ENCODE measurements at places on chromosomes 13 and 19. TPM values are rescaled to one million over a fixed set of nuclear protein-coding genes. Genes with fewer than 3 reads are reported as not detected.
A peak's percentile ranks its signal among the peaks of the same experiment; 100 is the strongest.

SLC25A41 gene
- not detected for total RNA-seq

C19orf81 gene
- total RNA-seq, result 0.33 TPM

LINGO3 gene
- total RNA-seq, result not detected

DNA sequence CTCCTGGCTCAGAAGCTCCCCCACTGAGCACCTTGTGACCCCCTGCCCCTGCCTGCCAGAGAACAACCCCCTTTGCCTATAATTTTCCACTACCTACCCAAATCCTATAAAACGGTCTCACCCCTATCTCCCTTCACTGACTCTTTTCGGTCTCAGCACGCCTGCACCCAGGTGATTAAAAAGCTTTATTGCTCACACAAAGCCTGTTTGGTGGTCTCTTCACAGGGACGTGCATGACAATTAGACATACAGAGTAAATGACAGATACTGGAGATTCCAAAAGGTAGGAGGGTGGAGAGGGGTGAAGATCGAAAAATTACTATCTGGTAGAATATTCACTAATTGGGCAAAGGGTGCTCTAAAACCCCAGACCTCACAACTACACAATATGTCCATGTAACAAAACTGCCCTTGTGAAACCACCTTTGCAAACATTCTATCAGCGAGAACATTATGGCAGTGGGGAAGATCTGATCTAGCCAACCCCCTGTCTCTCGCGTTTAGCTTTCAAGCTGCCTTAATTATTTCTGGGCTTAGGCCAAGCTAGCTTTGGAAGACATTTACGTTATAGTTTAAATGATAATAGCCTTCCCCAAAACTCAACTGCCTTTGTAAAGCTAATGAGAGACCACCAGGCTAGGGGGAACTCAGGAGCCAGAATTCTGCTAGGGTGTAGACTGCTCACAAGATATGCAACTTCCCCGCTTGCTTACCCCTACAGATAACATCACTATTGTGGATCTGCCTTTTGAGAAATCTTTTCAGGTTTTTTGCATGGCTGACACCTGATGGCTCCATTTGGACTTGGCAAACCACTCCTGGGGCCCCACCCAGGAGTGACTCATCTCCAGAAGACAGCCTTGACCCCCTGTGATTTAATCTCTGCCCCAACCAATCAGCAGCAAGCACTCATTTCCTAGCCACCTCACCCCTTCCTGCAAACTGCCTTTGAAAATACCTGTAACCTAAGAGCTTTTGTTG, 1534.0 kb upstream of the SPRY2 start:
- no peak for DNase-seq

DNA sequence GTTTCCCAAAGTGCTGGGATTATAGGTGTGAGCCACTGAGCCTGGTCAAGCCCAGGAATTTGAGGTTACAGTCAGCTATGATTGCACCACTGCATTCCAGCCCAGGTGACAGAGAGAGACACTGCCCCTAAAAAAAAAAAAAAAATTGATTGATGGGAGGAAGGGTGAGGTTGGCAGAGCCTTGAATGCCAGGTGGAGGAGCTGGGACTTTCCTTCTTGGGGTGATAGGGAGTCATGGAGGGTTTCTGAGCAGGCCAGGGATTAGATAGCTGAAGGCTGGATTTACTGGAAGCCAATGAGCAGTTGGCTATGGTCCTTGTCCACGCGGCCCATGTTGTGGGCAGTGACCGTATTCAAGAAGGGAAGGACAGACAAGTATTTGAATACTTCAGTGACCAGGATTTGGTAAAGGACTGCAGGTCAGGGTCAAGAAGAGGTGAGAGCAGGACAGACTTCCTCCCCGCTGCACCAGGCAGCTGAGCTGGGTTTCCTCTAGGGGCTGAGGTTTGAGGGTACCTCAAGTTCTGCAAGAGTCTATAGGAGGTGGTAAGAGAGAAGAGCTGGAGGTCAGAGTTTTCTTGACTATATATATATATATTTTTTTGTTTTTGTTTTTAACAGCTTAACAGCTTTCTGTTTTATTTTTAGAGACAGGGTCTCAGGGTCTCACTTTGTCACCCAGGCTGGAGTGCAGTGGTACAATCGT, 6.9 kb upstream of the ICAM4 start:
- no peak for DNase-seq

DNA sequence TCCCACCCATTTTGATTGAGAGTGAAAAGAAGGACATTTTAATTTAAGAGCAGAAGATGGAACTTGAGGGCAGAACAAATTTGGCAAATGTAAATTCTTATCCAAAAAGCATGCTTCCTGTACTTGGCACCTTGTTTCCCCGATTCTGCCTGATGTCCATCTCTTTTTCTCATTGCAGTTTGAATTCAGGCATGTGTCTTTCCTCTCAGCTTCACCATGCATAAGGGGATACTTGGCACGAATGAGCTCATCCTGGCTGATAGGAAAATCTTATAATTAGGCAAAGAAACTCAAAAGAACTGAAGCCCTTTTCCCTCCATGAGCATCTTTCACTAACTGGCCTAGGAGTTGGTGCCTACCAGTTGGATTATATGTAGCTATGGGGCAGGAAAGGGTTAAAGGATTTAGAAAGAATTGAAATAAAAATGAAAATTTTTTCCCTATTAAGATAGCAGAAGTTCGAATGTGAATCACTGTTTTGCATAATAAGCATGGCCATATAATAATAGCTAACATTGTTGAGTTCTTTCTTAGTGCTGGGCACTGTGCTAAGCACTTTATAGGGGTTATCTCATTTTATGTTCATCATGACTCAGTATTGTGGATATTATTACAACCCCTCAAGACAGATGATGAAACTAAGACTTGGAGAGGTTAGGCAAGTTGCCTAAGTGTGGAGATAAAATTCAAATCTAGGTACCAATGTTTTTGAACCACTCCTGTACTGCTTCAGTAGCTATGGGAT, 386.6 kb downstream of the KCNRG start:
- DNase-seq, result no peak

DNA sequence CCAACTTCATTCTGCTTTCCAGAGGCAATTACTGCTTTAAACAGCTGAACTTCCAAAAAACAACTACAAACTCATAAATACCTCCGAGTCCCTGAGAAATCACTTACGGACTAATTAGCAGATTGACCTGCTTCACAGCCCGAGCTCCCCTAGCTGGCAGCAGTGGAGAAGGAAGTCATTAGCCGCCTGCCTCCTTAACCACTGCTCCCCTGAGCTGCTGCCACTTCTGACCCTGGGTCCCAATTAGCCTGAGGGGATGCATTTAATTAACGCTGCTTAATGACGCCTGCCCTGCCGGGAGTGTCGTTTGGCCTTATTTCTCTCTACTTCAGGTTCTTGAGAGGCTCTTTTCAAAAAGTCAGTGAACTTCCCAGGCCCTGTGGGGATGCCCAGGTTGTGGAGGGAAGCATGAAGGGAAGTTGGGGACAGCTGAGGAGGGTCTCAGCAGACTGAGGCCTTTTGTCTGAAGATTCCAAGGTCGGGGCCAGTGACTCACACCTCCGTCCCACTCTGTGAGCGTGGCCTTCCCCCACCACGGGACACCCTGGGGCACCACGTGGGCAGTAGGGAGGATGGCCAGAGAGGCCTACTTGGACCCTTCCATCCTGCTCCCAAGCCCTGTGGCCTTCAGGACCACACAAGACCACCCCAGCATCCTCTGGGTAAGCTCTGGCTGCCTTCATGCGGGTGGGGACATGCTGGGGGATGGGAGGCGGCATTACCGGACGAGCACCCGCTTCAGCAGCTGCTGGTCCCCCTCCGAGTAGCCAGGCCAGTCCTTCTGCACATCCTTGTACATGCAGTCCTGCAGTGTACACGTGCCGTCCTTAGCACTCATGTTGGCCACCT, 19.8 kb upstream of the ISYNA1 start:
- no peak for DNase-seq

GRCh38 chr13:51590231-51590970, 6.1 kb downstream of the WDFY2 start:
- DNase-seq, result no peak

- no peak for DNase-seq
Observed at GRCh38 chr13:59261928-59262488, 901.7 kb downstream of the DIAPH3 start.

- no peak for DNase-seq
Observed at GRCh38 chr13:98225036-98225940, 48.2 kb upstream of the RNF113B start.

- DNase-seq, result no peak
Observed at GRCh38 chr19:3855320-3855719, 13.5 kb downstream of the ZFR2 start.

DNA sequence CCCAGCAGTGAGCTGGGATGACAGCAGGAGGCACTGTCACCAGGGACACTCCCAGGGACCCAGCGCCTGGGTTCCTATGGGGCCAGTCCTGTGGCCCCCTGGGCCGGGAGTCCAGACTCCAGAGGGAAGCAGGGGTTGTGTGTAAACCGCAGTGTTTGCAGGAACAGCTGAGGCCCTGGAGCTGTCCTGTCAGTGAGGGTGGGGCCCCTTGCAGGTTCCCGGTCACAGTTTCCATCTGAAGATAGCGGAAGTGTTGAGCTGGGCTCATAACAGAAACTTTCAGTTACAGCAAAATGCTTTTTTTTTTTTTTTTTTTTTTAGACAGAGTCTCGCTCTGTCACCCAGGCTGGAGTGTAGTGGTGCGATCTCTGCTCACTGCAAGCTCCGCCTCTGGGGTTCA, 17.7 kb upstream of the CSNK1G2 start:
- DNase-seq, result no peak

DNA sequence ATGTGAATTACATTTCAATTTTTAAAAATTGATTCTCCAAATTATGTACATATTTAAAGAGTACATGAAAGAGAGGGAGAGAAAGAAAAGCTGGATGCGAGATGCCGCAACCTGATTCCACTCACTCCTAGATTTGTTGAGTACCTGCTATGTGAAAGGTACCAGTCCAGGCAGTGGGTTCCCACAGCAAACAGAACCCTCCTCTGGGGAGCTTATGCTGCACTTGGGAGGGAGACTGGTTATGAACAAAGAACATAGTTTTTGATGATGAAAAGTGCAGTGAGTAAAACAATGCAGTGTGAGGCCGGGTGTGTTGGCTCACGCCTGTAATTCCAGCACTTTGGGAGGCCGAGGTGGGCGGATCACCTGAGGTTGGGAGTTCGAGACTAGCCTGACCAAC, 43.4 kb downstream of the ACTN4 start:
- no peak for DNase-seq

- no peak for DNase-seq
Observed at GRCh38 chr13:50466456-50466855, 377.0 kb downstream of the DLEU7 start.

GRCh38 chr19:718991-719512, 10.3 kb downstream of the PALM start:
- DNase-seq, result no peak

DNA sequence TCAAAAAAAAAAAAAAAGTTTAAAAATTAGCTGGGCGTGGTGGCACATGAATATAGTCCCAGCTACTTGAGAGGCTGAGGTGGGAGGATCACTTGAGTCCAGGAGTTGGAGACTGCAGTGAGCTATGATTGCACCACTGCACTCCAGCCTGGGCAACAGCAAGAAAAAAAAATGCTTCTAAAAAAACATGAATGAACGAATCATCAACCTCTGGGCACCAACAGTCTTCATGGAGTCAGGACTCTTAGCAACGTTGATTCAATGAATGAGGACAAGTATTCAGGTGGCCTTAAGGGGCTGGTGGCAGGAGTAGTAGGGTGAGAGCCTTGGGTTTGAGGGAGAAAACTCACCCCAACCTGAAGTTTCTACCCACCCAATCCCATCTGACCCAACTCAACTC, 20.6 kb upstream of the OLFM2 start:
- no peak for DNase-seq

GRCh38 chr13:35496006-35496405, 19.5 kb upstream of the MAB21L1 start:
- no peak for DNase-seq

- DNase-seq, result peak; percentile 11
Observed at GRCh38 chr13:78659732-78660494, 958 bp upstream of the OBI1 start.

- no peak for DNase-seq
Observed at GRCh38 chr19:30864391-30865215, 484.6 kb downstream of the TSHZ3 start.

GRCh38 chr19:40640744-40641143, 39.6 kb downstream of the LTBP4 start:
- no peak for DNase-seq

DNA sequence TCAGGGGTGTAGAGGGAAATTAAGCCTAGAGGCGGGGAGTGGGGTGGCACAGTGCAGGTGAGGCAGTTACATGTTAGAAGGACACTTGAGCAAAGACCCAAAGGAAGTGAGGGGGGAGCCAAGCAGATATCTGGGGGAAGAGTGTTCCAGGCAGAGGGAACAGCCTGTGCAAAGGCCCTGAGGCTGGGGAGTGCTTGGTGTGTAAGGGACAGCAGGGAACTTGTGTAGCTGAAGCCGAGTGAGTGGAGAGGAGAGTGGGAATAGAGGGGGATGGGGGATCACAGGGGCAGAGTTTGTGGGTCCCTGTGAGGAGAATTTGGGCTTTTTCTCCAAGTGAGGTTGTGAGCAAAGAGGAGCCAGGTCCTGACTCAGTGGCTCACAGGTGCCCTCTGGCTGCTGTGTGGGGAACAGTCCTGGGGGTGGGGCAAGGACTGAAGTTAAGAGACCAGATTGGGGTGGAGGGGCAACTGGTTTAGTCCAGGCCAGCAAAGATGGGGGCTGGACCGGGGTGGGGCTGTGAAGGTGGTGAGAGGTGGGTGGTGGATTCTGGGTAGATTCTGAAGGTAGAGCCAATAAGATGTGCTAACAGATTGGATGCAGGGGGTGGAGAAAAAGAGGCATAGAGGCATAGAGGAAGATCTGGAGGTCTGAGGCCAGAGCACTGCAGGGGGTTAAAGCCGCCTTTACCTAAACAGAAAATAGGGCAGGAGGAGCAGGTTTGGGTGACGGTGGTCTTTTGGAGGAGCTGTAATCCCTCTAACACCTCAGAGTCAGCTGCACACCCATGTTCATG, 75.3 kb downstream of the CACNA1A start:
- peak; percentile 75 for DNase-seq

DNA sequence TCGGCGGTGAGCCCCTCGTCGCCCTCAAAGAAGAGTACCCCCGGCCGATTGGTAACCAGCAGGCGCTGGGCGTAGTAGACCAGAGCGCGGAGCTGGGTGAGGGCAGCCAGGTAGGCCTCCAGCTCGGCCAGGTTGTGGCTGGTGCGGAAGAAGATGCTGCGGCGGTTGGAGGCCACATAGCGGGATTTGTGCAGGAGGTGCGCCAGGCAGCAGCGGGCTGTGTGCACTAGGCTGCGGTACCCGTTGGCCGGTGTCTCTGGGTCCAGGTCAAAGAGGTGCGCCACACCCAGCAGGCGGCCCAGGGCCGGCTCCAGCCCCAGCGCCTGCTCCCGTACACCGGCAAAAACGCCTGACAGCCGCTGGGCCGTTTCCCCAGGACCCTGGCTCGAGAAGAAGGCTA, 16.8 kb downstream of the LIPE start:
- DNase-seq, result no peak

- DNase-seq, result no peak
Observed at GRCh38 chr13:83057119-83057518, 825.2 kb downstream of the SLITRK1 start.

- DNase-seq, result no peak
Observed at GRCh38 chr13:20988033-20988908, 73.1 kb downstream of the LATS2 start.

DNA sequence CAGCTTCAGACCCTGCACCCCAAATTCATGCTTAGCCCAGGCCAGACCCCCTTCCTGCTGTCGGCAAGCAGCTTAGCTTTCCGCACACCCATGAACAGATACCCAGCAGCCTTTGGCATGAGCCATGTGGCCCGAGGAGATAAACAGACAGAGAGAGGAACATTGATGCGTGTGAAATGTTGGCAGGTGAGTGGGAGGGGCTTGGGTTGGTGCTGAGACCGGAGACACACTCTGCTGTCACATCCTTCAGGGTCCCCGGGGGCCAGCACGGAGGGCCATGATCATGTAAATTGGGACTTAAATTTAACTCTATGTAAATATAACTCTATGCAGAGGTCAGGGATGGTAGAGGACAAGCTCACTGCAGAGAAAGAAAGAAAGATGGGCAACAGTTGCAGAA, 1.5 kb downstream of the CD22 start:
- DNase-seq, result no peak

Measured in MG63 (cell line).